ENCODE measurements at places on chromosomes 16 and 17.

DNA sequence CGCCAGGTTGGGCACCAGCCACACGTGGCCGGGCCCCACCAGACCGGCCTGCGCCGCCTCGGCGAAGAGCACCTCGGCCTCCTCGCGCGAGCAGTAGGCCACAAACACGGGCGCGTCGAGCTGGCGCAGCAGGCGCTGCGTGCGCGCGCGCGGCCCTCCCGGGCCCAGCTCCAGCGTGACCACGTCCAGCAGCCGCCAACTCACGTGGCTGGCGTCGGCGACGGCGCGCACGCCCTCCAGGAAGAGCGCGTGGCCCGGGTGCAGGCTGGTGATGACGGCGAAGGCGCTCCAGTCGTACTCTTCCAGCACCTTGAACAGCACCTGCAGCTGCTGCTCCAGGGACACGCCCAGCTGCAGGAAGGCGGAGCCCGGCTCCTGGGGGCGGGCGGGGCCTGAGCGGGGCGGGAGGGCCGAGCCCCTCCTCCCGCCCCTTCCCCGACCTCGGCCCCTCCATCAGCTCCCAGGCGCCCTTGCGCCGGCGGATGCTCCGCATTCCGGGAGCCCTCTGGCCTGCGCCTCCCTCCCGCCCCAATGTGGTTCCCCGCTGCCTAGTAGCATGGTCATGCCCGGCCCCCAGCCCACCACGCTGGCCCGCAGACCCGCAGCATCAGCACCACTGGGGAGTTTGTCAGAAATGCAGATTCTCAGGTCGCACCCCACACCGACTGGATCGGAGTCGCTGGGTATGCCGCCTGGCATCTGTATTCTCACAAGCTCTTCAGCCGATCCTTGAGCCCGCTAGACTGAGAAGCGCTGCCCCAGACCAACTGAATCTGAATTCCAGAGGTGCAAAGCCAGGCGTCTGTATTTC lies 7.2 kb downstream of the GRIN2C start:
- DNase-seq, result peak; percentile 65

- no peak for DNase-seq
Observed at GRCh38 chr16:55481023-55481422, 2.0 kb downstream of the MMP2 start.

DNA sequence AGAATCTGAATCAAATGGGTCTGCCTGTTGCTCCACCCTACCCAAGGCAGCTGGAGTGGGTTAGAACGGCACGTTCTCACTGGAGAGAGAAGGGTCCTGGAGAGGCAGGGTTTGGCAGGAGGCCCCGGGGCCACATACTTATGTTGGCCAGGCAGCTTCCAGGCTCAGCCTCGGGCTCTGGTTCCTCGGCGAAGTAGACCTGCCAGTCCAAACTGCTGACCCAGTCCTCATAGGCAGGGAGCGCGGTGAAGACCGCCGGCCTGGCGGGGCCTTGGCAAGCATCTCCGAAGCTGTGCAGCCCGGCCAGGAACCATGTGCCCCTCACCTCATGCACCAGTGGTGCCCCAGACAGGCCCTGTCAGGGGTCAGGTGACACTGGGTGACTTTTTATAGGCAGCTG lies 4.8 kb downstream of the PRSS53 start:
- no peak for DNase-seq

GRCh38 chr17:30237296-30238002 lies 2.0 kb upstream of the SLC6A4 start:
- no peak for DNase-seq

GRCh38 chr16:53998966-53999522 lies 287.5 kb downstream of the IRX3 start:
- DNase-seq, result no peak

GRCh38 chr17:32970281-32970680 lies 21.4 kb upstream of the SPACA3 start:
- no peak for DNase-seq

- DNase-seq, result no peak
Observed at GRCh38 chr17:63954402-63955063, 18.2 kb downstream of the SCN4A start.

- DNase-seq, result no peak
Observed at GRCh38 chr16:79261944-79262552, 338.5 kb downstream of the MAF start.

GRCh38 chr17:27326051-27326450 lies 32.1 kb downstream of the WSB1 start:
- DNase-seq, result no peak

- no peak for DNase-seq
Observed at GRCh38 chr17:2172077-2172851, 117.4 kb downstream of the HIC1 start.

DNA sequence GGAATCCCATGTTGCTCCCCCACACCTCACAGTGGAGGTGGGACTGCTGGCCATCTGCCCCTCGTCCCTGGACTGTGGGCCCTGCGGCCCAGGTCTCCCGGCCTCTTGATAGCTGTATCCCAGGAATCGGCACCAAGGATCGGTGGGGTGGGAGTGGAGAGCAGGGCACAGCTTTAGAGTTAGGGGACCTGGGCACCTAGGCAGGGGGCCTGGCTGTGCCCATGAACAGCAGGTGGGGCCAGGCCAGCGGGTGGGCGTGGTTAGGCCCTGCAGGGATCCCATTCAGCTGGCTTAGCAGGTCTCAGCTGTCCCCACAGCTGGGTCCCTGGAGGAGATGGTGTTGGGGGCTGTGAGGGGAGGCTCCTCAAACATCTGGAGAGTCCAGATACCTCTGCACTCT lies 49.2 kb downstream of the SREBF1 start:
- DNase-seq, result no peak

GRCh38 chr17:42980766-42981397 lies 517 bp downstream of the RUNDC1 start:
- DNase-seq, result no peak

DNA sequence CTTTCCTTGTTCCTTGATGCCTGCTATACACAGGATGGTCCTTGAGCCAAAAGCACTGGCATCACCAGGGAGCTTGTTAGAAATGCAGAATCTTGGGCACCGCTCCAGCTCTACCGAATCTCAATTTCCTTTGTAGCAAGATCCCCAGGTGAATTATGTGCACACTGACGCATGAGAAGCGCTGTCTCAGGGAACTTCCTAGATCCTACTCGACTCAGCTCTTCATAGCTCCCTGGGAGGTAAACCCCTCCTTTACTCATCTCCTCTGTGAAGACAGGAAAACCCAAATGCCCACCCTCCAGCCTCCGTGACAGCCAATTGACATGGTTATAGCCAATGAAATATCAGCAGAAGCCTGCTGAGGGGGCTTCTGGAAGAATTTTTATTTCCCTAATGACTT lies 4.1 kb downstream of the USP31 start:
- DNase-seq, result no peak

DNA sequence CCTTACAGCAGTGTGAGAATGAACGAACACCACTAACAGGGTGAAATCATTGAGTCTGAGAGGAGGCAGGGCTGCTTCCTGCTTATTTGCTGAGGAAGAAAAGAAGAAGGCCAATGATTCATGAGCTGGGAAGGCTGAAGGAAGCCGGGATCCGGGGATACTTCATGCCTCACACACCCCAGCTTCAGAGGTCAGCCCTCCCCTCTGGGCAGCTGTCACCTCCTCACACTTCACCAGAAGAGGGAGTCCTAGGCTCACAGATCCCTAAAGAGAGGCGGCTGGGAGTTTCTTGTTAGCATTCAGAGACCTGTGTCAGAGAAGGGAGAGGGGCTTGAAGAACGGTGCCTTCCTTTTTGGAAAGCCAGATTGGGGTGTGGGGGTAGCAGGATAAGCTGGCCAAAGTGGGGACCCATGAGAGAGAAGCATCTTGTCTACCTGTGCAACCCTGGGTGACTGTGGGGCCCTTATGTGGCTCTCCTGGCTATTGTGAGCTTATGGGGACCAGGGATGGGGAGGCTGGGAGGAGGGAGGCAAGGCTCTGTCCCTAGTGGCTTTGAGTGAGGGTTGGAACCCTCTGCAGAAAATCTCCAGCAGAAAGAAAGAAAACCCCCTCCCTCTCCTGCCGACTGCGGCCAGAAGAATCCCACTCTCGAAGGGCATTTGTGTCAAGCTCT lies 94.6 kb downstream of the RGS9 start:
- peak; percentile 9 for DNase-seq

DNA sequence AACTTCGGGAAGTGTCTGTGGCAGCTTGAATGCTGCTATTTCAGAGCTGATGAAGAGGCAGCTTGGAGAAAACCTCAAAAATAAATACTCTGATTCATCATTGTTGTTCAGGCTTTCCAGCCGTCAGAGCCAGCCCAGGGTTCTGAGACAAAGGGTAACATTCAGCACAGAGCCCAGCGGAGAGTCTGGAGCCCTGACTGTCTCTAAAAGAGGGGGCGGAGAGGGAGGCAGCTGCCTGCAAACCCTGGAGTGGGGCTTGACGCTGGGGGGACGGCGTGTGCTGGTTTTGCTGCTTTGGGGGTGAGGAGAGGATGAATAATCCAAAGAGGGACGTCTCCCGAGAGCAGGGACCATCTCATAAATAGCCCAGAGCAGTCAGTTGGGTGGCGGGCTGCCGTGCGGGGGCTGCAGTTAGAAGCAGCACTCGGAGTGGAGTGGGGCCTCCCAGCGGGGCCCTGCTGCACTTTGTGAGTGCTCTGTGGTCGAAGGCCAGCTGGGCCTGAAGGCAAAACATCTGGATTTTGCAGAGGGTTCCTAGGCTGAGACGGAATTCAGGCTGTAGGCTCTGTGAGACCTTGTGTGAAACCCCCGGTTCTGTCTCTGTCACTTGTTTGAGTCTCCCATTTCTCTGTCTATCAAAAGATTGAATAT lies 237.8 kb downstream of the PRKCA start:
- DNase-seq, result no peak

GRCh38 chr16:6949240-6949639 lies 383.4 kb upstream of the RBFOX1 start:
- DNase-seq, result no peak

DNA sequence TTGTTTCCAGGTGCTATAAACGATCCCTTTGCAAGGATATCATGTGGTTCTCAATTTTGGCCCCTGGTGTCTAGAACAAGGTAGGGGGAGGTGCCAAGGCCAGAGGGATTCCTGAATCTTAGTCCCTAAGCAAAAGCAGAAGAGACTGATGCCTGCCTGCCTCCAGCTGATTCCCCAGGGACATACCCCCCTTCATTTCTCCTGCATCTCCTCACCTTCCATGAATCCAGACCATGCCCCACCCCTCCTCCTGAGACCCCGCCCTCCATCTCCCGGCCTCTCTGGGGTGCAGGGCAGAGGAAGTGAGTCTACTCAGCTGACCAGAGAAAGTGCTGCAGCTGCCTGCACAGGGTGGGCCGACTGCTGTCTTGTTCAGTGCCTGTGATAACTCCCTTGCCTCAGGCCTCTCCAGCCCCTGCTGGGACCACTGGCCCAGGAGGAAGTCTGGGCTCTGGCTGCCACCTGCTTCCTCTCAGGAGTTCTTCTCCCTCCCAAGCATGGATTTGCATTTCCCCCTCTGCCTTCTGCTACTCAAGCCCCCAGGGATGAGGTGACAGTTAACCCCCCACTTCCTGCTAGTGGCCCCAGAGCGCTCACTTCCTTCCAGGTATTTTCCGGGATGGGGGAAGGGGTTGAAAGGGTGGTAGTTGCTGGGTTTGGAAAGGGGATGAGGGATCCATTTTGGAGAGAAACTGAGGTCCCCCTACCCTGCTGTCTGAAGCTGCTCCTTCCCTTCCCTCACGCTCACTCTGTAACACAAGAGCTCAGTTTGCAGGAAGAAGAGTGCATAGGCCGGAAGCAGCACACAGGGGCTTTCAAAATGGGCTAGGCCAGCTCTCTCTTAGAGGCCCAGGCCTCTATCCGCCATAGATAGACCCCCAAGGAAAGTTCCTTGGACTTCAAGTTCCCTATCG lies 10.5 kb upstream of the TSPOAP1 start:
- DNase-seq, result no peak

GRCh38 chr16:927931-928330 lies 42.9 kb downstream of the LMF1 start:
- DNase-seq, result no peak

DNA sequence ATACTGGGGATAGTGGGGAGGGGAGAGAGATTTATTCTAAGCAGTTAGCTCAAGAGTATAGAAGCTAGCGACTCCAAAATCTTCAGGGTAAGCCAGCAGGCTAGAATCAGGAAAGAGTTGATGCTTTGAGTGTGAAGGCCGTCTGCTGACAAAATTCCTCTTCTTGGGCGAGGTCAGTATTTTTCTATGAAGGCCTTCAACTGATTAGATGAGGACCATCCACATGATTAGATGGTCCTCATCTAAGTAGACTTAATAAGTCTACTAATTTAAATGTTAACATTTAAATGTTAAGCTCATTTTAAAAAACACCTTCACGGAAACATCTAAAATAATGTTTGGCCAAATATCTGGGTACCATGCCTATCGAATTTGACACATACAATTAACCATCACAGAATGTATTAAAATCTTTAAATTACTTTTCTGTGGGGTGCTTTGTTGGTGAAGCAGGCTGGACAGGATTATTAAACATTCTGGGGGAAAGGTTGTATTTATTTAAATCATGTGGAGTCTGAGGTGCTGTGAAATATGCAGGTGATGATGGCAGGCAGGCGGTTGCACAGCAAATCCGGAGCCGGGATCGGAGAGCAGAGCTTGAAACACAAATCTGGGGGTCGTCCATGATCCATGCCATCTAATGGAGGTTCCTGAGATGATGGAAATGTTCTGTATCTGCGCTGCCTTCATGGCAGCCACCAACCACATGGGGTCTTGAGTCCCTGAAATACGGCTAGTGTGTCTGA lies 49.8 kb upstream of the ADORA2B start:
- DNase-seq, result no peak

DNA sequence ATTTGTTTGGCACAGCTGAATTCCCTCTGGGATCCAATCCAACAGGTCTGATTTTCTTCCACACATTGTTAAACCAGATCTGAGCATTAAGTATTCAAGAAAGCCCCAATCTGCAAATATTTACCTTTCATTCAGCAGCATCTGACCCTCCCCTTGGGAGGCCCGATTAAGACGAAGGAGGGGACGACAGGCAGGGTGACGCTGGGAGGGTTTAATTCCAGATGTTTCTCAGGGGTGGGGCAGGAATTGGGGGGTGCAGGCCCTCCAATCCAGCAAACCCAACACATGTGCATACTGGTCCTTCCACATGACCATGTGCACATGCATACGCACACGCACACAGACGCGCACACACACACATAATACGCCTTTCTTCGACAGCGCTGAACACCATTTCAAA lies 240.5 kb downstream of the GSG1L start:
- DNase-seq, result no peak

GRCh38 chr17:73390851-73391250 lies 79.0 kb upstream of the CDC42EP4 start:
- DNase-seq, result no peak
